DMS153 (cell line): ENCODE measurements at places on chromosomes 2 and 18.

GRCh38 chr2:28356095-28356911, 36.4 kb upstream of the FOSL2 start:
- DNase-seq: peak; percentile 58

DNA sequence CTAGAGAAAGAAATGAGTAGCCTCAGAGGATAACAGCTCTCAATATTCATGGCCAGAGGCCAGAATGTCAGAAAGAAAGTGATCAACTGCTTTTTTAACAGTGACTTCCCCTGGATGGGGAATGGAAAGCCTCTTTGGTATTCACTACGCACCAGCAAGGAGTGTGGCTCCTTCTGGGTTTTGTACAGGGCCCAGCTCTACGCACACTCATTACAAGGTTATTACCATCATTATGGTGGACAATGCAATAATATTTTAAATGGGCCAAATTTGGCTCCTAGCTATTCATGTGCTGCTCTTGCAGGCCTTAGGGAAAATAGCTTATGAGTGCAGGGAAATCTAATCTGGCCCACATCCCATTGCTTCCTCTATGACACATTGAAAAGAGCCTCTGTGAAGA, 1149.5 kb upstream of the FANCL start:
- DNase-seq: no peak

GRCh38 chr2:138819964-138820363, 39.8 kb upstream of the NXPH2 start:
- DNase-seq: no peak

DNA sequence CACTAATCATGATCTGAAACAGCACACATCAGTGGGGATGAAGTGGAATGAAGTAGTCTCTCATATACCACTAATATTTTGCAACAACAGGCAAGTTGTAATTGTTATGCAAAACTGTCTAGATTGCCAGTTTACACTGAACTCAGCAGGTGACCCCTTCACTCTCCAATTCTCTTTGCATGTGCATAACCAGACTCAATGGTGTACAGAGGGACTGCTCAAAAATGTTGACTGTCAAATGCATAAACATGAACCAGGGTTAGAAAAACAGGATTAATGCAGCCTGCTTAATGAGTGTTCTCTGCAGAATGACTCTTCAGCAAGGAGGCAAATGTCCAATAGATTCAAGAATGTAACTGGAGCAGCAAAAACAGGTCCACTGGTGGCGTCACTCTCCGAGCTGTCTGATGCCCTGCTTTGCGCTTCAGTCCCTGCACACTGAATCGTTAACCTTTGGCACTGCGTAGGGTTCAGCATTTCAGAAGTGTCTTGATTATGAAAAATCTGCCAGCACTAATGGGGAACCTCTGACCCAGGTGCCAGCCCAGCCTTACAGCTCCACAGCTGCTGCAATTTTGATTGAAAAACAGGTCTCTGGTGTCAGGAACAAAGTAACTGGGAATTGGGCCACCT, 209.3 kb downstream of the TDRD15 start:
- DNase-seq: no peak

DNA sequence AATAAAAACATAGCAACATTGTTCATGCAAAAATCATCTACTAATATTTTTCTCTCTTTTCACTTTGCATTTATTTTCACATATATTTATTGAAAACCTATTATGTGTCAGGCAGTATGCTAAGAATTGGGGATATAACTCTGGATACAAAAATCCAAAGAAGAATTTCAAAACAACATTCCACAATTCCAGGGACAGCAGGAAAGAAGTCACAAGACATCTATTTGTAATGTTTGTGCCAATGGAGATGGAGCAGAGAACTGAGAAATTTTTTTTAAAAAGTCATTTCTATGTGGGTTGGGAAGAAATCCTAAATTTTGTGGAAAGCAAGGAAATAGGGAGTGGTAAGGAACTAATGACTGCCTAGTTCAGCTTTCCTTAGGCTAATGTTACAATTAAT, 128.6 kb upstream of the TLK1 start:
- DNase-seq: no peak
